ENCODE measurements at places on chromosomes 3 and 15. TPM values are rescaled to one million over a fixed set of nuclear protein-coding genes. Genes with fewer than 3 reads are reported as not detected.

Gene ROPN1
- total RNA-seq, result not detected

Gene LINGO1
- not detected for total RNA-seq

Gene EPB42
- not detected for total RNA-seq

Gene ZNF501
- 3.6 TPM for total RNA-seq

Gene RLBP1
- not detected for total RNA-seq

Gene TRIM42
- total RNA-seq, result not detected

Gene CMSS1
- total RNA-seq, result 121 TPM

Gene GHSR
- not detected for total RNA-seq

Gene ZNF774
- 0.82 TPM for total RNA-seq

Gene MYZAP
- total RNA-seq, result not detected

Gene KLHL6
- total RNA-seq, result 26.6 TPM

Gene SV2B
- 0.08 TPM for total RNA-seq

Gene SOX14
- total RNA-seq, result not detected

Gene IMPG2
- 0.14 TPM for total RNA-seq

Gene CPB1
- not detected for total RNA-seq

Gene SCAPER
- 21.3 TPM for total RNA-seq

Gene LRRC31
- total RNA-seq, result not detected

Measured in activated naive CD8-positive, alpha-beta T cell treated with anti-CD3 and anti-CD28 coated beads for 36 hours (primary cell).